ENCODE measurements at places on chromosomes 2 and 18. TPM values are rescaled to one million over a fixed set of nuclear protein-coding genes. Genes with fewer than 3 reads are reported as not detected.
A peak's percentile ranks its signal among the peaks of the same experiment; 100 is the strongest.

Gene SH3RF3
- total RNA-seq, result 1.0 TPM

Gene SIX3
- total RNA-seq, result not detected

Gene DSC2
- total RNA-seq, result not detected

Gene SLC8A1
- total RNA-seq, result 0.58 TPM

Gene NMUR1
- total RNA-seq, result not detected

Gene GALNT5
- not detected for total RNA-seq

Gene HOXD13
- total RNA-seq, result not detected

Gene AGAP1
- 2.9 TPM for total RNA-seq

Gene DUSP28
- total RNA-seq, result 7.3 TPM

Gene IL1F10
- not detected for total RNA-seq

DNA sequence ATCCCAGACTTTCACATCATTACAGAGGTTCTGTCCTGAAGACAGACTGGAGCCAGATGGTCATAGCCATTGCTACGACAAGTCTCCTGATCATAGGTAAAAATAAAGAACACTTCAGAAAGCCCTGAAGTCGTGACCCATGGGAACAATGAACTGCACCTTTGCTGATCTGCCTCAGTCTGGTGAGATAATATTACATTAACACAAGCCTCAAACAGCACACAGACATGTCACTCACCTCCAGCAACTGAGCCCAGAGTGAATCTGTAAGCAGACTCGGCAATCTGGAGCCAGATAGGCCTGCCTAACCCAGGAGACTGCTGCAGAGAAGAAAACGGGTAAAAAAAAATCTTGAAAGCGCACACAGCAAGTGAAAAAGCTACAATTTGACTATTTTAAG lies 79.2 kb downstream of the SLC25A12 start:
- H3K36me3 ChIP-seq, result peaks cover 15% of the 10 kb centered on the region
- H3K27ac ChIP-seq, result no peak overlapping the region
- H3K4me3 ChIP-seq, result no peak overlapping the region

DNA sequence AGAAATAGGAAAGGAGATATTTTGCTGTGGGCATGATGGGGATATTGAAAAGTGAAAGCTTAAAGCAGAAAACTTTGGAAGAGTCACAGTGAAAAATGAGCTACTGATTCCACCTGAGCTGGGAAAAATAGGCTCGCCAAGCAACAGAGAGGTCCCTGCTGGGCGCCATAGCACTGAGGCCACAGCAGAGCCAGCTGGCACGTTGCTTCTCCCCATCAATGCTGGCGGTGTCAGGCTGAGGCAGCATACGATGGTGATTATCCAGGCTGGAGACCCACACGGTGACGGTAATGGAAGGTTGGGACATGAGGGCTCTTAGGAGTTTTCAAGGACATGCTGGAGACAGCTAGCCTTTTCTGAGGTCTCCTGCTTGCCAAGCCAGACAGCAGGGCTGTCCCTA lies 25.8 kb upstream of the DTNB start:
- DNase-seq, result no peak
- no peaks in the 10 kb centered on the region for H3K36me3 ChIP-seq
- H3K27ac ChIP-seq, result no peak overlapping the region
- H3K27me3 ChIP-seq, result no peaks in the 10 kb centered on the region
- no peak overlapping the region for H3K4me3 ChIP-seq

GRCh38 chr2:128290356-128290755 lies 28.3 kb downstream of the HS6ST1 start:
- H3K4me3 ChIP-seq, result no peak overlapping the region
- no peaks in the 10 kb centered on the region for H3K27me3 ChIP-seq
- no peaks in the 10 kb centered on the region for H3K36me3 ChIP-seq
- no peak overlapping the region for H3K27ac ChIP-seq

DNA sequence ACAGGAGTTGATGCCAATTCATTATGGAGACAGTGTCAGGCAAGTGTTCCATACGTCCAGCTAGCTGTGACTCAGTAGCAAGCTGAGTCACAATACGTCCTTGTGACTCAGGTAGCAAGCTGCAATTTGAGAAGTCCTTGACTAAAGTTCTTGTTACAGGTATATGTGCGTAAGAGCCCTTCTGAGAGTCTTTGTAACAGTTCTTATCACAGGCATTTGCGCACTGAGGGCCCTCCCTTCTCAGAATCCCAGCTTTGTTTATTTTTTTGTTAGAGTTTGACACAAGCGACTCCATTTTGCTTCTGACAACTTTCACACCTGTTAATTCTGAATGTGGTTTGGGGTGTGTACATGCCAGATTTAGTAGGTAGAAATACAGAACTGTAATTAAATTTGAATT lies 20.1 kb upstream of the ACMSD start:
- H3K27me3 ChIP-seq, result peaks cover 12% of the 10 kb centered on the region
- no peaks in the 10 kb centered on the region for H3K4me1 ChIP-seq
- no peak for DNase-seq
- no peak overlapping the region for H3K4me3 ChIP-seq

DNA sequence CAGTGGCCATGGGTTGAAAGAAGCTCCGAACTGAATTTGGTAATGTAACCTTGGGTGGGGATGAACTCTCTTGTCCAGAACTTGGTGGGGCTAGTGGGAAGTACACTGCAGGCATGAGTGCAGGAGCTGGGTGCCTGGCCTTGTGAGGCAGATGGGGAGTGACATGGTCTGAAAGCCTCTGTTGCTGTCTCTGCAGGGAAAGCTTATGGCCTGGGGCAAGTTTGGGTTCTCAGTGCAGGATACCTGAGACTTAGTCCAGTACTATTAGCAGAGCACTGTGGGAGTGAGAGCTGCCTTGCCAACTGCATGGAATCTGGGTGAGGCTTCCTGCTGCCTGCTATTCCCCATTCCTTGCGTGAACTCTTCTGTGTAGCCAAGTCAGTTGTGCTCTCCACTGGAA lies 1620.9 kb upstream of the NXPH2 start:
- H3K27ac ChIP-seq, result no peak overlapping the region

GRCh38 chr2:122748552-122749011 lies 993.1 kb downstream of the TSN start:
- no peak for DNase-seq
- no peak overlapping the region for H3K27ac ChIP-seq
- no peaks in the 10 kb centered on the region for H3K36me3 ChIP-seq
- no peaks in the 10 kb centered on the region for H3K4me1 ChIP-seq

- no peaks in the 10 kb centered on the region for H3K36me3 ChIP-seq
- H3K4me3 ChIP-seq, result no peak overlapping the region
- H3K27ac ChIP-seq, result no peak overlapping the region
- no peak for DNase-seq
Measured at GRCh38 chr2:134634054-134634753, 84.6 kb downstream of the TMEM163 start.

DNA sequence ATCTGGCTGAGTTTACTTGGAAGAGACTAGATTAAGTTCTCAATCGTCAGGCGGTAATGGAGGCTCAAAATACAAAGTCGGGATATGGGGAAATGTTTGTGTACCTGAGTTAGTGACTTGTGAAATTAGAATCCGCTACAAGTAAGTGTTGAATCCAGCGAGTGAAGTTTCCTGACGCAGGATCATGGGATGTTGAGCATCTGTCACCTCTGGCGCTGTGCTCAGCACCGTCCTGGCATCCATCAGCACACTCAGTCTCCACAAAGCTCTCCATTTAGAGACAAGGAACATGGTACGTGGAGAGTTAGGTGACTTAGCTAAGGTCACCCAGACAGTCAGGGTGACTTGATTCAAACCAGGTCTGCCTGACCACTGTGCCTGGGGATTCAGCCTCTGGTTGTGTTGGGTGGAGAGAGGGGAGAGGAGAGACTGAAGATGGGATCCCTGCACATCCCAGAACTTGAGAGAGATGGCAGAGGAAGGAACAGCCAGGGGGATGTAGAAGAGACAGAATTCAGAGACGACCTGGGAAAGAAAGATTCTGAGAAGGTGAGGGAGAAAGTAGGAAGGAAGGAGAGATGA lies 251.2 kb downstream of the ACKR3 start:
- no peak overlapping the region for H3K4me3 ChIP-seq
- H3K36me3 ChIP-seq, result no peaks in the 10 kb centered on the region
- no peak overlapping the region for H3K27ac ChIP-seq
- H3K4me1 ChIP-seq, result no peaks in the 10 kb centered on the region
- H3K27me3 ChIP-seq, result peaks cover 4% of the 10 kb centered on the region

DNA sequence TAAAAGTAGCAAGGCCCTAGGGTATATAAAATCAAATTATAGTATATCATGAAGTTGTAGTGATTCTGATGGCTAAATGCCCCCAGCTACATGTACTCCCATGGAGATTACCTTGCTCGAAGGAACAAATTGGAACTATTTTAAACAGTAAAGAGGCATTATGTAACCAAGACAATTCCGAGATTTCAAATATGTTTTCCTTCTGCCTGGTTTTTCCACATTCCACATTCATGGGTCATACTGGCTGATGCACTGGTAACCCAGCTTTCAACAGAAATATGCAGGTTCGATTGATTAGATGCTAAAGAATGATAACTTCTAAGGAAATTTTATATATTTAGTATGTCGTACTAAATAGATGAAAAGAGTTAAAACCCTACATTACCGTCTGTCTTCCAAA lies 62.3 kb upstream of the MGAT4A start:
- H3K36me3 ChIP-seq, result no peaks in the 10 kb centered on the region
- no peak for DNase-seq
- H3K27me3 ChIP-seq, result no peaks in the 10 kb centered on the region
- H3K27ac ChIP-seq, result no peak overlapping the region

GRCh38 chr2:160509016-160509415 lies 15.4 kb upstream of the RBMS1 start:
- DNase-seq, result no peak
- no peaks in the 10 kb centered on the region for H3K36me3 ChIP-seq
- H3K27ac ChIP-seq, result no peak overlapping the region
- H3K27me3 ChIP-seq, result peaks cover 5% of the 10 kb centered on the region
- H3K4me1 ChIP-seq, result peaks cover 40% of the 10 kb centered on the region

GRCh38 chr18:78661316-78661715 lies 318.3 kb upstream of the SALL3 start:
- H3K4me1 ChIP-seq, result no peaks in the 10 kb centered on the region
- DNase-seq, result no peak
- no peaks in the 10 kb centered on the region for H3K36me3 ChIP-seq

GRCh38 chr18:3212657-3213056 lies 7.1 kb downstream of the MYOM1 start:
- no peaks in the 10 kb centered on the region for H3K36me3 ChIP-seq
- no peak overlapping the region for H3K4me3 ChIP-seq
- no peaks in the 10 kb centered on the region for H3K27me3 ChIP-seq
- peaks cover 29% of the 10 kb centered on the region for H3K4me1 ChIP-seq
- no peak for DNase-seq

DNA sequence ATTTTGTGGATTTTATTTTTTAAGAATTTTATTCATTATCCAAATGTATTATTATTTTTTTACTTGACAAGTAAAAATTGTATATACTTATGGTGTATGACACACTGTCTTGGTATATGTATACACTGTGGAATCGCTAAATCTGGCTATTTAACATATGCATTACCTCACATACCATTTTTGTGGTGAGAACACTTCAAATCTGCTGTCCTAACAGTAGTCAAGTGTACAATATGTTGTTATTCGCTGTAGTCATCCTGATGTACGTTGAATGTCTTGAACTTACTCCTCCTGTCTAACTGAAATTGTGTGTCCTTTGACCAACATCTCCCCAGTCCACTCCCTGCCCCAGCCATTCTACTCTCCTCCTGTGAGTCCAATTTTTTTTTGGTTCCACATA lies 153.2 kb upstream of the PTPRM start:
- H3K36me3 ChIP-seq, result no peaks in the 10 kb centered on the region
- no peaks in the 10 kb centered on the region for H3K27me3 ChIP-seq
- H3K4me3 ChIP-seq, result no peak overlapping the region
- no peaks in the 10 kb centered on the region for H3K4me1 ChIP-seq
- no peak overlapping the region for H3K27ac ChIP-seq
- DNase-seq, result no peak

GRCh38 chr2:202405798-202406197 lies 29.7 kb downstream of the BMPR2 start:
- no peak overlapping the region for H3K4me3 ChIP-seq
- H3K4me1 ChIP-seq, result peaks cover 6% of the 10 kb centered on the region
- no peaks in the 10 kb centered on the region for H3K27me3 ChIP-seq
- no peak overlapping the region for H3K27ac ChIP-seq

- no peak overlapping the region for H3K27ac ChIP-seq
- no peaks in the 10 kb centered on the region for H3K36me3 ChIP-seq
- no peak for DNase-seq
Measured at GRCh38 chr2:2898744-2899143, 478.9 kb downstream of the EIPR1 start.

GRCh38 chr2:231877533-231878456 lies 48.4 kb downstream of the NPPC start:
- H3K27ac ChIP-seq, result no peak overlapping the region
- H3K36me3 ChIP-seq, result no peaks in the 10 kb centered on the region
- peaks cover 26% of the 10 kb centered on the region for H3K27me3 ChIP-seq
- H3K4me3 ChIP-seq, result no peak overlapping the region
- no peaks in the 10 kb centered on the region for H3K4me1 ChIP-seq
- no peak for DNase-seq

DNA sequence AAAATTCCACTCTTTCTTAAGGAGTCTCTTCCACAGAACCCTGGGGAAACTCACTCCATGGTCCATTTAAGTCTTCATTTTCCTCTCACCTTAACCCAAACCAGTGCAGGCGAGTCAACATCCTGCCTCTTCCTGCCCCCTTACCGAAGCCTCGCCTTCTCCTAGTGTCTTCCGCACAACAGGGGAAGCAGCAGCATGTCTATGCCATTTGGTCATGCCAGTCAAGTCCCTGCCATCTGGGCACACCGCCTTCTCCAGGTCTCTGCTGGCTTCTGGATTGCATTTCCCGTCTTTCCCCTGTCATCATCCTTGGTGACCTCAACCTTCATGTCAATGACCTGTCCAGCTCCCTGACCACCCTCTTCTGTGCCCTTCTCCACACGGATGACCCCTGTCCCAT lies 77.3 kb upstream of the FZD7 start:
- H3K27ac ChIP-seq, result no peak overlapping the region
- no peaks in the 10 kb centered on the region for H3K36me3 ChIP-seq

GRCh38 chr2:171323971-171324528 lies 109.7 kb downstream of the METTL8 start:
- peak overlapping the region; percentile 75 for H3K27ac ChIP-seq
- H3K4me1 ChIP-seq, result peaks cover 77% of the 10 kb centered on the region
- H3K27me3 ChIP-seq, result no peaks in the 10 kb centered on the region
- peak overlapping the region; percentile 40 for H3K4me3 ChIP-seq

DNA sequence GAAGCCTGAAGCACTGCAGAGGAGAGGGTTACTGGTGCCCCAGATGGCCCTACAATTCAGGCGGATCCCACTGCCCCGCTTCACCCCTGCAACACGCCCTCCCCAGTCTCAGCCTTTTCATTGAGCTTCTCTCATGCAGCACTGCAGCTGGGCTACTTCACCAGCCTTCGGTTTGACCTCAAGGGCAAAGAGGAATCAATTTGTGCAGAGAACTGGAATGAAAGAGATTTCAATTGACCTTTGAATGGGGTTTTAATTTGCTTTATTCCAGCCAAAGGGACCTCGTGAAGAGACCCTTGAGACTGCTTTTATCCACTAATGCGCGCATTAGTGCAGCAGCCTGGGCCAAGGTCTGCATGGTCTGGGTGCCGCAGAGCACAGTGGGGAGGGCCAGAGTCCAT lies 8.8 kb upstream of the POMC start:
- H3K27me3 ChIP-seq, result peaks cover 41% of the 10 kb centered on the region
- DNase-seq, result no peak
- no peaks in the 10 kb centered on the region for H3K36me3 ChIP-seq

GRCh38 chr2:123303731-123304130 lies 721.4 kb upstream of the CNTNAP5 start:
- no peak overlapping the region for H3K27ac ChIP-seq
- H3K4me1 ChIP-seq, result no peaks in the 10 kb centered on the region
- no peak overlapping the region for H3K4me3 ChIP-seq
- H3K27me3 ChIP-seq, result no peaks in the 10 kb centered on the region

Measured in activated T-cell treated with anti-CD3 and anti-CD28 coated beads, Interleukin-2, amount 50 U/mL, for 72 hours (primary cell).